ENCODE measurements at places on chromosomes 5 and 9.

DNA sequence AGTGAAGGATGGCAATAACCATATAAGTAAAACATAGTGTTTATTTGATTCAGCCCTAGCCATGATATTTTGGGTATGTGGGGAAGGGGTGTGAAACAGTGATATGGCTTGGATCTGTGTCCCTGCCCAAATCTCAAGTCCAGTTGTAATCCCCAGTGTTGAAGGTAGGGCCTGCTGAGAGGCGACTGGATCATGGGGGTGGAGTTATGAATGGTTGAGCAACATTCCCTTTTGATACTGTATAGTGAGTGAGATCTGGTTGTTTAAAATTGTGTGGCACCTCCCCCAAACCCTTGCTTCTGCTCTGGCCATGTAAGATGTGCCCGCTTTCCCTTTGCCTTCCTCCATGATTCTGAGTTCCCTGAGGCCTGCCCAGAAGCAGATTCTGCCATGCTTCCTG is 1804.6 kb downstream of the MAT2B start:
- no peak for DNase-seq

GRCh38 chr5:61732369-61732768 is 400.3 kb downstream of the ZSWIM6 start:
- DNase-seq = no peak

DNA sequence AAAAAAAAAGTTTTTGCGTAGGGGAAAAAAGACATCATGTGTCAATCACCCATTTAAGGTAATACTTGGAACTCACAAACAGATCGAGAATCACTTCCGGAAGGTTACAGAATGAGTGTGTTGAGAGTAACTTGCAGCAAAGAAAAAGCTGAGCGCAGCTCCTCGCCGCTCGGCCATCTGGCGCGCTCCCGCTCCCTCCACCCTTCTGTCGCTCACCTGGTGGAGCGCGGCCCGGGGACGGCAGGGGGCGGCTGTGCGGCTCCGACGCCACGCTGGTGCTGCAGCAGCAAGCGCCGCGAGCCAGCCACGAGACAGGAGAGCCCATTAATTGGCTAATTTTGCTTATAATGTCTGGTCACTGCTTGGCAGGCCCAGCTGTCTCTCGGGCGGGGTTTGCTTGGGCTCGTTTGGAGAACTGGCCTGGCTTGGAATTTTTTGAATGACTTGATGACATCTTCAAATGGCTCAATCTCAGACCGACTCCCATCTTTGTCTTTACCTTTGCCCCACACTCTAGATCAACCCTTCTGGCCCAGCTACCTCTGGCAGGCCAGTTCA is 601.8 kb downstream of the CCDC171 start:
- no peak for DNase-seq

GRCh38 chr5:161547406-161547737 is 847 bp upstream of the GABRB2 start:
- no peak for DNase-seq

DNA sequence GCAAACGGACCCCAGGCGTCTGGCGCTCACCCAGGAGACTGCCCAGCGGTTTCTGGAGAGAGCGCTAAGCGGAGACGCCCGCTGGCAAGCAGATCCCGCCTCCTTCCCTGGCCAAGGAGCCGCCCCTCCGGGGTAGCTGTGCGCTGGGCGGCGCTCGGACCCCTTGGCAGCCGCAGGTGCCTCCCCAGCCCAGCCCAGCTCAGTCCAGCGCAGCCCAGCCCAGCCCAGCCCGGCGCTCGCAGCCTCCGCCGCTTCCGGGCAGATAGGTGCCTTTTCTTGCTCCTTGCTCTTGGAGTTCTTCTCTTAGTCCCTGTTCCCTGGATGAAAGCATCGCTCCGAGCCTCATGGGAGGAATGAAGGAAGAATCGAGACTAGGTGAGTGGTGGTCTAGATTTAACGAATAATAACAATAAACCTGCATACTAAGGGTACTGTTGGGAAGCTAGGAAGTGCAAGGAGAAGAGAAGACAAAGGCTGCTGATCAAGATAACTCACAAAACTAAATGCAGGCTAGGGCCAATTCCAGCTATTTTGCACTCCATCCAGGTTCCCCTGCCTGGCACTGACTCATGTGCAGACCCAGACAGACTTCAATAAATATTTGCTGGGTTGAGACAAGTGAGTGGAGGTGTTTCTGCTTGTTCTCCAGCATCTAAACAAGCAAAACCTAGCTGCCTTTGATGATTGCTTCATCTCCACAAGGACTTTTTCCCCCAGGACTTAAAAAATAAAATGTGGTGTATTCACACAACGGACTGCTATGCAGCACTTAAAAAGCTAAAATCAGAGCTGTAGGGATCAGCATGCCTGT is at the start of gene STK32A:
Gene STK32A, plus strand, starts transcription at position 202 of the 811 bp plus-strand sequence. CDS start 4,609 bp downstream, outside the sequence.
- DNase-seq = peak; percentile 60

DNA sequence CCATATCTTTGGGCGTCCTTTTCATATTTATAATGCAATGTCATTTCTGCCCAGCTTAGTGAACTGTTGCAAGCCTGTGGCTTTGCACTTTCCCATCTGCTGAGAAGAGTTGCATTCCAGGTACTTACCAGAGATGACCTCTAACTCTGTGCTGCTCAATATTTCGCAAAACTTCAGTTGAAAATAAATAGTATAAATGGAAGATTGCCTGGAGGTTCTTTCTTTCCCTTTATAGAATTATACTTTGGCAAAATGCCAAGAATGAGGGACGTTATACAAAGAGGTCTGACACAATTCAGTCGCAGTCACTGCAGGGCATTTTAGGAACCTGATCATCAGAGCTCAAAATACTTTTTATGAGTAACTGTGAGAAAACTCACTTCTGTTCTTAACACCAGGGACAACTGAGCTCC is 18.9 kb upstream of the VLDLR start:
- no peak for DNase-seq

DNA sequence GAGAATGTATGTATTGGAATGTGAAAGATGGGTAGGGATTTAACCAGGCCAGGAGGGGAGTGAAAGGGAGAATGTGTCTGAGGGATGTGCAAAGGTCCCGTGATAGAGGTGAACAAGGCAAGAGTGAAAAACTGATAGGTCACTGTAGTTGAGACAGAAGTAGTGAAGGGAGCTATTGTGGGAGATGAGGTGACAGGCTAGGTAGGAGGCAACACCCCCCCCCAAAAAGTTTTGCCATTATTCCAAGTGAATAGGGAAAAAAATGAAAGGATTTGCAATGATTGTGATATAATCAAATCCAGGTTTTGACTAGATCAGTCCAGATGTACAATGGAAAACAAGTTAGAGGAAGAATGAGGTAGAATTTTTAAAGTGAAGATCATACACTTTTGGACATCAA is 136.6 kb upstream of the GPR151 start:
- no peak for DNase-seq
